NCI-H446 treated with DMSO at 0.1 percent for 48 hours (cell line): ENCODE measurements at places on chromosomes 5 and 9.

DNA sequence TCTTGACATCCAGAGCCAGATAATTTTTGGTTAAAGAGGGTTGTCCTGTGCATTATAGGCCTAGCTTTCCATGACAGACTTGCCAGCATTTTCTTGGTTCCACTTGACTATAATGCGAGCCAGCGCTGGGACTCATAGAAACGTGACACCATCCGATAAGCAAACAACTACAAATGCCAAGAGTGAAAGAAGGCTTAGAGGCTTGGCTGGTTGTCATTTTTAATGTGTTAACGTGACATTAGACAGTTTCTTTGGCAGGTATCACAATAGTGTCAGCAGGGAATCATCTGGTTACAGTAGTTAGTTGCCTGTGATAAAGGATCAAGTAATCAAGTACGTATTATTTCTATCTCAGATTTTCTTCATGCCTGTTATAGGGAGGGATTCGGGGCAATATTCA is 20.0 kb upstream of the LIFR start:
- no peak for DNase-seq

GRCh38 chr5:114325541-114325940 is 36.3 kb upstream of the KCNN2 start:
- DNase-seq, result no peak

GRCh38 chr9:134135343-134136117 is at the start of gene WDR5:
TSS of gene WDR5 (plus strand) at chr9:134136082. CDS start at chr9:134139878, 3,796 bp downstream.
- peak; percentile 71 for DNase-seq

GRCh38 chr9:76257311-76257710 is 136.9 kb downstream of the RFK start:
- DNase-seq, result no peak

GRCh38 chr5:140221697-140222223 is 46.8 kb downstream of the CYSTM1 start:
- DNase-seq, result no peak

- DNase-seq, result no peak
Measured at GRCh38 chr9:123723135-123723875, 206.6 kb downstream of the DENND1A start.

- DNase-seq, result no peak
Measured at GRCh38 chr5:174644923-174645322, 79.5 kb upstream of the MSX2 start.

GRCh38 chr5:113939988-113940387 is 421.9 kb upstream of the KCNN2 start:
- DNase-seq, result no peak

- peak; percentile 72 for DNase-seq
Measured at GRCh38 chr5:59798862-59799667, 94.5 kb downstream of the PDE4D start.

DNA sequence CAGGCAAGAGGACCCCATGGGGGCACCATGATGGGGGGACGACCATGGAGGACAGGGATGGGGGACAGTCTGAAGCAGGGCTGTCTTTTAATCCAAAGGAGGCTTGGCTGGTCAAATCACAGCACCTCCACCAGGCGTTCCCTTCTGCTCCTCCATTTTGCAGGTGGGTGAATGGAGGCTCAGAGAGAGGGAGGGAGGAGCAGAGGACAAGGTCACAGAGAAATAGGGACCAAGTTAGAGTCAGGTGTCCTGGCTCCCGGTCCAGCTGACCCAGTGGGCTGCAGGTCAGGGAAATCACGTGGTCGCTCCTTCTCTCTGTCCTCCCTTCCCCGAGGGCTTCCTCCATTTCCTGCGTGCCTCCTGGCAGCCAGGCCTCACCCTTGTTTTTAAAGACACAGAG is 156.4 kb upstream of the SMIM23 start:
- DNase-seq, result no peak

DNA sequence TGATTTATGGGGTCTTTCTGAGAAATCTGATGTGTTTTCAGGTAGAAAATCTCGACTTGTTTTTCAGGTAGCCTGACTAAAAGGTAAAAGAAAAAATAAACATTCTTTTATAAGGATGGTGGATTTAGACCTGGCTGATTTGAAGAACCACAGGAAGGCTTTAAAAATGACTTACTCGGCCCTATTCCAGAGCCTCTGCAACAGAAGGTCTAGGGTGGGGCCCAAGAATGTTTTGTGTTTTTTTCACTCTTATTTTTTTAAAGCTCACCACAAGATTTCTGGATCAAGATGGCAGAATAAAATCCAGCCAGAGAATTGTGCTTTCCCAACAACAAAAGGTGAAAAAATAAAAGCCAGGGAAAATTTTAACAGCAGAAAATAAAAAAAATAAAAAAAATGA is 59.1 kb downstream of the FNBP1 start:
- no peak for DNase-seq

DNA sequence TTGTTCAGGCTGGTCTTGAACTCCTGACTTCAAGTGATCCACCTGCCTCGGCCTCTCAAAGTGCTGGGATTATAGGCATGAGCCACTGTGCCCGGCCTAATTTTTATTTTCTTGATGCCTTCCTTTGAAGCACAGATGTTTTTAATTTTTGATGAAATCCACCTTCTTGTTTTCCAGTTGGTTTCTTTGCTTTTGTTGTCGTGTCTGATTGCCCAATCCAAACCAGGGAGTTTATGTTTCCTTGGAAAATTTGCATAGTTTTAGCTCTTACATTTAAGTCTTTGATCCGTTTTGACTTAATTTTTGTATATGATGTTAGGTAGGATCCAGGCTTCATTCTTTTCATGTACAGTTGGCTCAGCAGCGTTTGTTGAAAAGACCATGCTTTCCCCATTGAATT is 15.2 kb downstream of the EHMT1 start:
- DNase-seq, result no peak

DNA sequence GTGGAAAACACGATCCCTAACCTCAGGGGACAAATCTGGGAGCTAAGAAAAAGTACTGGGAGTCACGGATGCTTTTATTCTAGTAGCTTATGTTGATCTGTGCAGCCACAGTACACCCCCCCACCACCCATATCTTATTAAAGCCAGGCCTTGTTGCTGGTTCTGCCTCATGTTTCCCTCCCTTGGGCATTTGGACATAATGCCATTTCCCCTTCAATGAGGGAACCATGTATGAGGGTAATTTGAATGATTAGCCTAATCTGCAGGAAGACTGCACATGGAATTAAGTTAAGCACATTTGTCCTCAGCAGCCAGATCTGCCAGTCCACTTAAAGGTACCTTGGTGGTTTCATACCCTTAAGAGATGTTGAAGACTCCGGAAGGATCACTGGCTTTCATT is 102.0 kb downstream of the ARHGAP26 start:
- no peak for DNase-seq

- no peak for DNase-seq
Measured at GRCh38 chr5:17346811-17347210, 129.4 kb downstream of the BASP1 start.

- DNase-seq, result no peak
Measured at GRCh38 chr5:139253115-139253514, 40.4 kb upstream of the MATR3 start.

DNA sequence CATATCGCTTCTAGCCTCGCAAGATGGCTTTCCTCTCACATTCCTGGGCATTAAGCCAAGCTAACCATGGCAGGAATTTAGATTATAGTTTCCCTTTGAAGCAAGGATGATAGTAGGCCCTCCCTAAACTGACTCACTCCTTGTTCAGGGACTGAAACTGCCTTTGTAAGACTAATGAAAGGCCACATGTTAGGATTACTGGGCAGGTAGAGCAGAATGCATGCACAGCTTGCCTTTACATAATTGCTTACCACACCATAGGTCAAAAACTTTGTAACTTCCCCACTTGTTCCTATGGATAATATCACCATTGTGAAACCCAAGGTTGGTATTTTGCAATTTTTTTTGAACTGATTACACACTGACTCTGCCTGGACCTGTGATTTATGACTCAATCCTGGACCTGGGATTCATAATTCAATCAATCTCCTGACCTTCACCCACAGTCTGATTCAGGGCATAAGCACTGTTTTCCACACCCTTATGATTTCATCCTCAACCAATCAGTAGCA is 41.0 kb upstream of the PRDM9 start:
- no peak for DNase-seq

DNA sequence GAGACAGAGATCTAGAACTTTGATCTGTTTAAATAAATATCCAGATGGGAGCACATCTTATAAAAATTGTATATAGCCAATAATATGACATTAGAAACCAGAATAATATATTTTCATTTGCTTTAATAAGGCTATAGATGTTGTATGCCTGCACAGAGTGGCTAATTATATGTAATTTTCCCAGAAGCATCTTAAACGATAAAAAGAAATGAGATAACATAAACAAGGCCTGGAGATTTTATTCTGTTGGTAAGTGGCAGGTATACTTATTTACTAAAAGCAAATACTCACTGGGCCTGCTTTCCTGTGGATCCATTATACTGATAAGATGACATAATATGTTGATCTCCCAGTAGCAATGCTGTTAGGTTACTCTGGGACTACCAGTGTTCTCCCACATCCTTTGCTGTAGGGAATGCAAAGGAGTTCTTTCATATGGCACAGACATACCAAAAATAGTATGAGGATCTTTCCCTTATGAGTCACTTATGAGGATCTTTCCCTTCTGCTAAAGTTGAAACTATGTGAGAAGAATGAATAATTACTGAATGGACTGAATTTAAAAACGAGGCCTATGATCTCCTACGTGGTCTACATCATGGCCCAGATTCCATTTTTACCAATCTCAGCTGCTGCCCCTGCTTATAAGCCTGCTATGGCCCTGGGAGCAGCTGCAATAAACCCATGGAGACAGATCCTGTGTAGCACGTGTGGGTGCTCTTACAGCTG is 112.1 kb downstream of the NUDT12 start:
- no peak for DNase-seq

DNA sequence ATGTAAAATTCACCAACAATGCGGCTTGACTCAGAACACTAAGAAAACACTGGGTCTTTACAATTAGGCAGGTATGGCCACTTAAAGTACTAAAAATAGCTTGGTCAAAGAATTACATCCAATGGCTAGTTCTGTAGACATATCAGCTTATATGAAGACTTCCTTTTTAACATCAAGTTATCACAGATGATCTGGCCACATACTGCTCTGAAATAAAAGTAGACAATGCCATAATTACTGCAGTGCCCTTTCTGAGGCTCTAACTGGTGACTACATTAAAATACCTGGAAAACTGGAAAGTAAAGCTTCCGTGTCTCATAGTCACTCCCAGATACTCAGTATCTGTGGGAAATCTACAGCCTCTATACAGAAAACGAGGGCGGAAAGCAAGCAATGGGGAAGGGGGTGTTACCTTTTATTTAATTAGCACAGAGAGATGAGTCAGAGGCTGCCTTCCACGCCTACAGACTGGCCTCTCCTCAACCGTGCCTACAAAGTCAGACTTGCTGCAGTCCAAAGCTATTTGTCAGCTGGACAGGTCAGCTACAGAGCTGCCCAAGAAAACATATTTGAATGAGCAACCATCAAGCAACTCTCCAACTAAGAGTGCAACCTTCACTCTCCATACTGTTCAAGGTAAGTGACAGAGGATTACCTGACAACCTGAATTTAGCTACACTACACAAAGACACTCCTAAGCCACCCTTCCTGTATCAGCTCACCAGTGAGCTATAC is 8.7 kb downstream of the SERINC5 start:
- no peak for DNase-seq

DNA sequence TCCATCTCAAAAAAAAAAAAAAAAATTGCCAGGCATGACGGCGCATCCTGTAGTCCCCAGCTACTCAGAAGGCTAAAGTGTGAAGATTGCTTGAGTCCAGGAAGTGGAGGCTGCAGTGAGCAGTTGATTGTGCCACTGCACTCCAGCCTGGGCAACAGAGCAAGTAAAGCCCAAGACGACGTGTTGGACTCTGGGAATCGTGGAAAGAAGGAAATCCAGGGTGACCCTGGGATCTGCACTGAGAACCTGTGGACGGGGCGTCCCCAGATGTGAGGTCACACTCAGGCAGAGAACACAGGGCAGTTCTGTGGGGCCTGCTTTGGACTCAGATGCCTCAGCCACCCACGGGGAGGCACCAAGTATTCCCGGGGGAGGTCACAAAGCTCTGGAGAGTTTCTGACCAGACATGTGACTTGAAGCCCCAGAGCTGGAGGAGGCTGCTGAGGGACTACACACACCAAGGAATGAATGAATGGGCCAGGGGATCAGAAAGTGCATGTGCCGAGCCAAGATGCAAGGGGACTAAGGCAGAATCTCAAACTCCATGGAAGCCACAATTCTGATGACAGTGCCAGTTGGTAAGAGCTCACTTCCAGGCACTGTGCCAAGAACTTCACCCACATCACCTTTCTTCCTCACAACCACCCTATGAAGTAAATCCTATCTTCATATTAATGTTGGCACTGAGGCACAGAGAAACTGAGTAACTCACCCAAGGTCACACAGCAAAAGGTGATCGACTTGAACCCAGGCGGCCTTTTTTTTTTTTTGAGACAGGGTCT is 12.9 kb downstream of the DYNC2I2 start:
- no peak for DNase-seq

DNA sequence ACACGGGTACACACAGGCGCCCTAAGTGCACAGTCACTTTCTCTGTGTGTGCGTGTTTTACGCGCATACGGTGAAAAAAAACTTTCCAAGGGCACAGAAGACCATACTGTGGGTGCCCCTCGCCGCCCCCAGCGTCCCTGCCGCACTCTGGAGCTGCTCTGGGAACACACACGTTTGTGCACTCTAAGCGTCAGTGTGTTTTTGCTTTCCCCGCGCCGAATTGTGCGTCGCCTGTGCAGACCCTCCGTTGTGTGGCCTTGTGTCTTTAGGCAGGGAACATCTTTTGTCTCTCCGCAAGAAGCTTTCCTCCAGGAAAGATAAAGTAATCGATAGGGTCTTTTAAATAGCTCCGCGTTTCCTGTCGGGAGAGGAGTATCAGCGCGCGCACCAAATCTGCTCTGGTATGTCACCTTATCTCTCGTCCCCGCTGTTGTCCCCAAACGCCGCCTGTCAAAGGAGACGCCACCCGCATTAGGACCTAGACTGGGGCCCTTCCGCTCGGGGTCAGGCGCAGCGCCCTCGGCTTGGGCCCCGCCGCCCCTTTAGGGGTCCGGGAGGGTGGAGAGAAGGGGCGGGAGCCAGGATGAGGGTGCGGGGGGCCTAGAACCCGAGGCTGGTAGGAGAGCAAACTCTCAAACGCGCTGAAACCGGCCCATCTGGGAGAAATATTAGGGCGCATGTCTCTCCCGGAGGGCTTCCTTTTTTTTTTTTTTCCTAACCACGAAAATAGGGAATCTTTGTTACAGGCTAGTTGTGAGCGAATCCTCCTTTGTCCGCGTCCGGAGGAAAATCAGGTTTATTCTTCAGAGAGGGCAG is 10.5 kb upstream of the NKX2-5 start:
- no peak for DNase-seq

- DNase-seq, result no peak
Measured at GRCh38 chr9:83584995-83585394, 37.9 kb upstream of the IDNK start.
